SK-N-SH (cell line): ENCODE measurements at places on chromosomes 16 and 17. TPM values are rescaled to one million over a fixed set of nuclear protein-coding genes. Genes with fewer than 3 reads are reported as not detected.

DNA sequence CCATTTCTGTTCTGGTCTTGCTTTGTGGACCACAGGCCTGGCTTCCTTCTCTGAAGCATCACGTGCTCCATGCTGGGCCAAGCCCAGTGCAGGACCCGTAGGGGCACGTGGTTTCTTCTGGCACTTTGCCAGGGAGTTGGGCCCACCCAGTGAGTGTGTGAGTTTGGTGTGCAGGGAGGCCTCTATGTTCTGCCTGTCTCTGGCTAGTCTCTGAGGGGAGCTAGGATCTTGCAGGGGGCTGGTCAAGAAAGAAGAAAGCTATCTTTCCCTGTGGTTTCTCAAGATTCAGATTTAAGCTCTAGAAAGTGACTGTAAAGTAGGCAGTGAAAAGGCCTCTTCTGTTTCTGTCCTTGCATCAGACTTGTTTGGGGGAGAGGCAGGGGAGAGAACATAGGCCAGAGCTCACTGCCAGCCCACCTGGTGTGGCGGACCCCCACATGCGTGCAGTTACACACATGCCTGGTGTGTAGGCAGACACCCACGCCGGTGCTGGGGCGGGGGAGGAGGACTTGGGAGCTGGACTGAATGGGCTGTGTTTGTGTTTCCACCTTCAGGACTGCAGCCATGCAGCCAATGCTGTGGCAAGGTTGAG, 11.8 kb downstream of the LASP1 start:
- DNase-seq, result peak; percentile 63
- no peak overlapping the region for H3K4me3 ChIP-seq
- H3K36me3 ChIP-seq, result peaks cover 15% of the 10 kb centered on the region; the same call in 1 of the 2 replicates
- H3K27ac ChIP-seq, result no peak overlapping the region; the same call in 1 of the 2 replicates
- peaks cover 45% of the 10 kb centered on the region for H3K4me1 ChIP-seq
- no peaks in the 10 kb centered on the region for H3K27me3 ChIP-seq

GRCh38 chr17:28279411-28279810, 39.6 kb upstream of the TMEM97 start:
- no peak for DNase-seq
- no peak overlapping the region for H3K4me3 ChIP-seq
- no peaks in the 10 kb centered on the region; the same call in 1 of the 2 replicates for H3K4me1 ChIP-seq
- no peaks in the 10 kb centered on the region for H3K27me3 ChIP-seq

GRCh38 chr16:4734063-4734729, at the start of the genes ANKS3 and DNAAF8:
Gene ANKS3, minus strand, starts transcription at chr16:4734271. Its CDS starts 4,122 bp downstream, at chr16:4730149.
Gene DNAAF8, plus strand, starts transcription at chr16:4734537. Its CDS starts 1,978 bp downstream, at chr16:4736515.
- no peaks in the 10 kb centered on the region for H3K4me1 ChIP-seq
- peak within 1 kb of the TSS; percentile 97 for H3K4me3 ChIP-seq
- H3K27me3 ChIP-seq, result no peaks in the 10 kb centered on the region
- peak; percentile 97 for DNase-seq

- no peaks in the 10 kb centered on the region; the same call in 1 of the 2 replicates for H3K27me3 ChIP-seq
- H3K4me1 ChIP-seq, result no peaks in the 10 kb centered on the region
- H3K4me3 ChIP-seq, result no peak overlapping the region
- DNase-seq, result no peak
- no peak overlapping the region for H3K27ac ChIP-seq
Observed at GRCh38 chr17:79873583-79873982, 34.3 kb upstream of the CBX4 start.

Gene NGFR
- polyA plus RNA-seq, result 0.44 and 0.76 TPM in 2 replicates

DNA sequence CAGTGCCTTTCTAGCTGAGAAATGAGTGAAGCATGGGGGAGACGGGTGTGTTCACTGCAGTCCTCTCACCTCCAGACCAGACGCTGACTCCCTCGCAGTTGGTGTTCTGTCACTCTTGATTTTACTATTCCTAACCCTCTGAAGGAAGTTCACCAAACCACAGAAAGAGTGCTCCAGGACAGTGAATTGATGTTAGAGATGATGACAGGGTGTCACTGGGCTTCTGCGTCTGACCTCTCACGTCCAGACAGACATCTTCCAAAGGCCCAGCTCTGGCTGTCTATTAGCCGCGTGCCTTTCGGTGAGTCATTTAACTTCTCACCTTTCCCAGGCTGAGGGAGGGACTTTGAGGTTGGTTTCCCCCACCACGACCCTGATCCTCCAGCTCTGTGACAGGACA, 8.2 kb downstream of the CRAMP1 start:
- H3K4me1 ChIP-seq, result 0 out of 2 replicates have a peak, but pooled peaks cover 8% of the 10 kb centered on the region
- H3K4me3 ChIP-seq, result no peak overlapping the region
- H3K36me3 ChIP-seq, result peaks cover 16% of the 10 kb centered on the region

GRCh38 chr17:45086865-45087503, 25.9 kb downstream of the NMT1 start:
- DNase-seq, result no peak
- H3K27ac ChIP-seq, result no peak overlapping the region
- H3K4me3 ChIP-seq, result no peak overlapping the region
- H3K4me1 ChIP-seq, result no peaks in the 10 kb centered on the region

Gene NDRG4
- polyA plus RNA-seq, result 46.2 and 52.0 TPM in 2 replicates
